ENCODE measurements at places on chromosomes 2 and 18. TPM values are rescaled to one million over a fixed set of nuclear protein-coding genes. Genes with fewer than 3 reads are reported as not detected.

The SPP2 gene
- not detected for total RNA-seq

The ACKR3 gene
- total RNA-seq, result 1.4 TPM

The VWC2L gene
- not detected for total RNA-seq

The PGAP1 gene
- total RNA-seq, result 3.4 TPM

The PCARE gene
- total RNA-seq, result not detected

The TUBB8B gene
- total RNA-seq, result not detected

The SNORC gene
- 1.2 TPM for total RNA-seq

The PXDN gene
- total RNA-seq, result 133 TPM
